Common myeloid progenitor, CD34-positive (primary cell): ENCODE measurements at places on chromosomes 6 and 20.

DNA sequence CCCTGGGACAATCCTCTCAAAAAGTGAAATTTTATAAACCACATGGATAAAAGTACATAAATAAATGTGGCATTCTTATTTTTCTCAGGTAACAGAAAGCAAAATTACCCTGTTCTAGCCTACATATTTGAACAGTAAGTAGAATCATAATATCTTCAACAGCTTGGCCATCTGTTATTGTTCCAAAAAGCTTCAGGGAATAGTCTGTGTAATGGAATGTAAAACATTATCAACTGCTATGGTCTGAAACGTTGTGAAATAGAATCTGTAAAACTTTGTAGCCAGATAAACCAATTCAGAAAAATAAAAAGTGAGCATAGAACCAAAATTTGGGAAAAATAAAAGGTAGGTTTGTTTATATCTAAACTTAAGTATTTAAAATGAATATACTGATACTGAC, 114.7 kb downstream of the THEMIS start:
- DNase-seq: no peak

DNA sequence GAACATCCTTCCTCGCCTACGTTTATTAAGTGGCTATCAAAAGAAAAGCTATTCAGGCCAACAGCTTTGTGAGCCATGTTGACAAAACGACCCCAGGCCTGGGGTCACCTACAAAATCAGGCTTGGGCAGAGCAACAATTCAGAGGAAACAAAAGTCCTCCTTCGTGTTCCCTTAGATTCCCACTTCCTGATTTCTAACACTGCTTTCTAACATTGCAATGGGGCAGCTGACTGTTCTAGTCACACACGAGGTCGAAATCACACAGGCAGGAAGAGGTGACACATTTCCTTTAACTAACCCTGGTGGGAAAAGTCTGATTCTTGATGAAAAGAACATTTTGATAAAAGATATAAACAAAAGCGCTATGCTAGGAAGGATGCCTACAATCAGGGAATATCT, 31.9 kb downstream of the WDR27 start:
- peak; percentile 56 for DNase-seq

- DNase-seq: no peak
Observed at GRCh38 chr6:25384967-25385366, 105.8 kb downstream of the CARMIL1 start.

GRCh38 chr6:98970469-98970868, 22.7 kb upstream of the FBXL4 start:
- DNase-seq: no peak

DNA sequence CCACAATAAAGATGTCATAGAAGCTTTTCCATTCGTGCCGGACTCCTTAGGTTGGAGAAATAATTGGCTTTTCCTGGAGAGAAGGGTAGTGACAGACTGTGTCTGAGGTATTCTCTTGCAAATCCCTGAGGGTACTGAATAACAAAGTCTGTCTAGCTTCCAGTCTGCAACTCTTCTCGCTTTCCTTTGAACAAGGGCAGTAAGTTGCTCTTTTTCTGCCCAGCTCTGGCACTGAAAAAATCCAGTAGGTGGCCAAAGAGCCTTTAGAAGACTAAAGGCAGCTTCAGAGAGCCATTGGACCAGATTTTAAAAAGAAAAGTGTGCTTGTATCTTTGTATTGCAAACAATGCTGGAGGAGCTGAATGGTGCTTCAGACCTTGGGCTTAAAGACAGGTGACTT, 20.7 kb upstream of the RREB1 start:
- DNase-seq: no peak

DNA sequence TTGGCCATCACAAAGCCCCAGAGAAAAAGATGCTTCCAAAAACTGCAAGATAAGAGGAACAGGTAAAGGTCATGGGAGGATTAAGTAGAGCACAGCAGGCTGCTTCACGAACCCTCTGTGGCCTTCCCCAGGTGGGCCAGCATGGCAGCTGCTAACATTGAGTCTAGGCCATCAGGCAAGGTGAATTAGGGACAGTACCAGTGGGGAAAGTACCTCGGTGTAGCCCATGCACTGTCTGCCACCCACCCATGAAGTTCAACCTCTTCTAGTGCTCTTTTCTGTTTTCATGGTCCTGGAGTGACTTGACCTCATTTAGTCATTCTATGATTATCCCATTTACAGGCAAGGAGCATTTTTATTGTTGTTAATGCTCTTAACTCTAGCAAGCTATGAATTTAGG, 108.6 kb upstream of the DUSP22 start:
- no peak for DNase-seq

DNA sequence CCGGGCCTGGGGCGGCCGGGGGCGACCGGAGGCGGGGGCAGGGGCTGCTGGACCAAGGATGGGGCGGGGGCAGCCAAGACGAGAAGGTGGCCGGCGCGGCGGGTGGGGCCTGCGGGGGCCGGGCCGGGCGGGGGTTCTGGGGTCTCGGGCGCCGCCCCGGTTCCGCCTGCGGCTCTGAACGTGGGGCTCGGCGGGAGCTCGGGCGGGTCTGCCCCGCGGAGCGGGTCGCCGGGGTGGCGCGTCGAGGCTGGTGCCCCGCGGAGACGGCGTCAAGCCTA, 204 bp downstream of the ADRM1 start:
- DNase-seq: no peak

- DNase-seq: no peak
Observed at GRCh38 chr6:96213784-96214183, 198.0 kb downstream of the FUT9 start.

- no peak for DNase-seq
Observed at GRCh38 chr20:15346657-15347280, 1009.4 kb upstream of the FLRT3 start.
